ENCODE measurements at places on chromosomes 2 and 18.

DNA sequence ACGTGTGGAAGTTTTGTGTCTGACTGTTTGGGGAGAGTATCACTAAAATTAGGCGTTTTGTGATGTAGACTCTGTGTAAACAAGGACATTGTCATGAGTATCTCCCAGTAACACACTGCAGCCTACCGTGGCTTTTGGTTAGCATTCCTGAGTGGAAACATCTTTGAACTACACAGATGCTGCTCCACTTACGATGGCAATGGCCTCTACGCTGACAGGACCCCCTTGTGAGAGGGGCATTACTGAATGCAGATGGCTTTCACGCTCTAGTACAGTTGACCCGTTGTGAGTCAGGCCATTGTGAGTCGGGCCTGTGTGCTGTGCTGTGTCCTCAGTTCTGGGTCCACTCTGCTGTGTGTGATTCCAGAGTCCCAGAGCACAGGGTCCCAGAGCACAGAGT, 34.4 kb upstream of the ADNP2 start:
- DNase-seq, result no peak

- DNase-seq, result no peak
These were observed 264.1 kb downstream of the EXOC6B start for GRCh38 chr2:72561621-72562318.

- no peak for DNase-seq
These were observed 5.2 kb downstream of the CD207 start for GRCh38 chr2:70830366-70830765.

GRCh38 chr2:43224131-43224570, 2.3 kb downstream of the ZFP36L2 start:
- peak; percentile 52 for DNase-seq

DNA sequence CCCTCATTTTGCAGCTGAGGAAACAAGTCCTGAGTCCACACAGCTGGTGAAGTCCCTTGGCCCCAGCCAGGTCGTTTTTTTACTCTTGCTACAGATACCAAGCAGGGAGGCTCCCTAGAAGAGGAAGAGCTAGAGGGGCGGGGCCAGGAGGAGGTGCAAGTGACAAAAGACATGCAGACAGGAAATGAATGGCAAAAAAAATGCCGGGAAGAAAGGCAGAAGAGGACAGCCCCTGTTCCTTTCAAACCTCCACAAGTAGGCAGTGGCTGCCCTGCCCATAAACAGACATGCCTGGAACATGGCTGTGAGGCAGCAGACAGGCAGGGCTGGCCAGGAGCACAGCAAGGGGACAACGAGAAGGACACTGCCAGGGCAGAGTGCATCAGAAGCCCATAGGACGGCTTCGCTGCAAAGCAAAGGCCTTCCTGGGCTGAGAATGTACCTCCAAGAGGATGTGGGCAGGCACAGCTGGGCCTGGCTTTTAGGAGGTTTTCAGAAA, 108.7 kb downstream of the ZBTB7C start:
- no peak for DNase-seq

DNA sequence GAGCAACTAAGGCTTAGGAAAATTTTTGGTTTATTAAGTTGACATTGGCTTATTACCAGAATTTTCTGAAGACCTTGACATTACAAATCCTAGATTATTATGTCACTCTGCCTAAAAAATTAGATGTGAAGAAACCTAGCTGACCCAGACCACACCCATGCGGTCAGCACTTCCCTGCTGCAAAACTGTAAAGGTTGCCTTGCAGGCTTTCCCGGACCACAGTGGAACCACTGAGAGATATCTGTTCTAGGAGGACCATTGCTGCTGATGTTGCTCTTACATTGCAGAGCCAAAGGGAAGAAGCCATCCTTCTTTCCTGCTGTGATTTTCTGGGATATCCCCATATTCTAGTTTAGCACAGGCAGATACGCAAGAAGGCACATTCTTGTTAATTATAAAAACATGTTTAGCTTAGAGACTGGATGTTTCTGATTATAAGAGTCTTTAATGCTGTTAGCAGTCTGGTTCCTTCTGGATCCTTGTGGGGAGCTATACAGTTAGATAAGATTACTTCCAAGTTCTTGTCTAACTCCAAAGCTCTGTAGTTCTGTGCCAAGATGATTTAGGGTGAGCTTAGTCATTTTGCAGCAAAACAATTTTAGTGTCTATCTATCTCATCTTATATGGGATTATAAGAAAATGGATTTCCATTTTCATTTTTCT, 70.2 kb downstream of the AOX1 start:
- DNase-seq, result no peak

DNA sequence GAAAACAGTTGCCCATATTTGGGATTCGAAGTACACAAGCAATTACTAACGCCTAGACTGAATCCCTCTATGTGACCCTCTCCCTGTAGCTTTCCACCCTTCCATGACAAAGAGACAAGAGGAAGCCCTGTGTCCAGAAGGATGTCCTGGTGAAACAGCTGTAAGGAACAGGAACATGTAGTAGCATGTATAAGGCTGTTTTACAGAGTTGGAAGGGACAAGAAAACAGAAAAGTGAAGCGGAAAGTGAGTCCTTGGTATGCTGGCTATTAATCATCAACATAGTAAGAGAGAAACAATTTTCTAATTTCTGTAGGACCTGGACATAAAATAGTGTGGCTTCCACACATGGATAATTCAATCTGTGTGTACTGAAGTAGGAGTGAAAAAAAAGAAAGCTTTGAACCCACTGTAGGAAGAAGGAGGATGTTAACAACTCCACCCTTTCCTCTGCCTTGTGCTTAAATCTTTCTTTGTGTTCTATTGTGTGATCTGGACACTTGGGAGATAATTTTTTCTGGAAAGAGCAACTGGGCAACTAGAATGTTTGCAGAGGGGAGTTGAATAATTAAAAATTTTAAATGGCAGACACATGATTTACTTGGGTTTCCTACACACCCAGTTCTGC, 162.3 kb upstream of the ZSWIM2 start:
- no peak for DNase-seq

- DNase-seq, result no peak
These were observed 143.1 kb upstream of the ZNF236 start for GRCh38 chr18:76679259-76679658.

DNA sequence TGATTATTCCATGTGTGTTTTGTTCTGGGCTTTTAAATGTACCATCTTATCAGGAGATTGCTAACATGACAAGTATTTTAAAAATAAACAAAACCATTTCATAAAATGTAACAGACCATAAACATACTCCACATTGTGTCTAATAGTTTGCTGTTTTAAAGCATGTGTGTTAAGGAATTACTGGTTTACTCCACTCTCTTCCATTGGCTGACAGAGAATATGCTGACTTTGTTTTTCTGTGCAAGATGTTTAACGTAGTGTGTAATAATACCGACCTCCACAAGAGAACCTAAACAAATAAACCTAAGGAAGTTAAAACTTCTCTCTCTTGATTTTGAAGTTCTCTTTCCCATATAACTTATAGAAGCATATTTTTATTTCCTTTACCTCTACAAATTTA, 17.0 kb upstream of the TMEM18 start:
- DNase-seq, result no peak

Data from stimulated activated CD4-positive, alpha-beta T cell treated with anti-CD3 and anti-CD28 coated beads, TNF-alpha, amount 100 ng/mL, for 1 hour (primary cell).